Fibroblast of skin of left biceps (primary cell): ENCODE measurements at places on chromosomes 1 and 21.

- DNase-seq, result no peak
Observed at GRCh38 chr1:85602571-85602970, 22.0 kb downstream of the CCN1 start.

DNA sequence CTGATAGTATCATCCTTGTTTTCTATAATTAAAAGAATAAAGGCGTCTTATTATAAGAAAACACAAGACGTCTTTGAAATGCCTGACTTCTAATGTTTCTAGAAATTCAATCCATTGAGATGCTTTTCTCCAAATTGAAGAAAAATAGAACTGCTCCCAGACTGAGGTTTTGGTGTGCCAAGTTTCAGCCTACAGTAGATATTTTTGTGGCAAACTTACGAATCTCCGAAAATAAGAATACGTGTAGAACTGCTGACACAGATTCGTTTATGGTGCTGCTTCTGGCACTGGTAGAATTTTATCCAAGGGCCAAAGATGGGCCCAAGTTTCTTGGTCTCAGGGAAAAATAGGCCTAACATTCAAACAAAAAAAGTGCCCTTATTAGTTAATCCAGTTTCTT is 554.5 kb upstream of the NR5A2 start:
- no peak for DNase-seq

- no peak for DNase-seq
Observed at GRCh38 chr21:43974791-43975468, 37.2 kb upstream of the TRAPPC10 start.

- DNase-seq, result no peak
Observed at GRCh38 chr1:12012560-12013316, 6.6 kb upstream of the MIIP start.

DNA sequence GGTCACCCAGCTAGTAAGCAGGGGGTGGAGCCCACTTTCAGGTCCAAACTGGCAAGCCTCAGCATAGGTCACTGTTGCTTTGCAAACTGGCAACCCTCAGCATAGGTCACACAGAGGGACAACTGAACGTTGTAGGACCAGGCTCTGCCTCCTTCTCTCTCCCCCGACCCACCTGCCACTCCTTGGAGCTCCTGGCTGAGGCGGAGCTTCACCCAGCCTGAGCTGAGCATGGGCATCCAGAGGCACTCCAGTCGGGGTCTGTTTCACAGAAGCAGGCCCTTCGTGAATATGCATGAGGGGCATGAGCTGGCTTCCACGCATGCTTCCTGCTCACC is 24.2 kb downstream of the CAPZB start:
- no peak for DNase-seq

GRCh38 chr1:20302108-20302471 is 11.4 kb downstream of the VWA5B1 start:
- DNase-seq, result no peak

DNA sequence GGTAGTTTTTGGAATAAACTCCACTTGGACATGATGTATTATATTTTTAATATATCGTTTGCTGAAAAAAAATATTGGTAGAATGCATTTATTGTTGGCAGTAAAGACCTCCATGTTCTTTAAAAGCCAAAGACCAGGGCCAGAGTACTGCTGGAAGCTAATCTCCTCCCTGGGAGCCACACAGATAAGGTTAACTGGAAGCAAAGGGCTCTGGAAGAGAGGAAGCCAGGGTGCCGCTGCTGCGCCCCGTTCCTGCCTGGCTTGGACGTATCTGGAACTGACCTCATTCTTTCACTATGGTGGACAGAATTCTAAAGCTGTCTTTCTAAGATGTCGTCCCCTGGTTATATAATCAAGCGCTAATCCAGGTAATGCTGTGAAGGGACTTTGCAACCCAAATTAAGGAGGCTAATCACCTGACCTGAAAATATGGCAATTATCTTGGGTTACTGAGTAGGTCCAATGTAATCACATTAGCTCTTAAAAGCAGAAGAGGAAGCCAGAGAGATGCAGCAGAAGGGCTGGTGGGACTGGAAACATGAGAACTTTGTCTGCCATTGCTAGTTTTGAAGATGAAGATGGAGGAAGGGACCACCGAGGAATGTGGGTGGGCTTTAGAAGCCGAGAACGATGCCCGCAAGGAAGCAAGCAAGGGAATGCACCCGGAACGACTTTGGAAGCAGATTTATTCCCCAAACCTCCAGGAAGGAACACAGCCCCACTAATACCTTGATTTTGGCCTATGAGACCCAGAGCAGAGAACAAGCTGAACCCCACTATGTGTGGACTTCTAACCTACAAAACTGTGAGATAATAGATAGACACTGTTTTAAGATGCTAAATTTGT is 167.7 kb upstream of the KCNJ15 start:
- DNase-seq, result no peak

- DNase-seq, result no peak
Observed at GRCh38 chr1:202834771-202835547, 24.2 kb downstream of the PCAT6 start.
